AG04450 (cell line): ENCODE measurements at places on chromosomes 12 and 14.
A peak's percentile ranks its signal among the peaks of the same experiment; 100 is the strongest.

DNA sequence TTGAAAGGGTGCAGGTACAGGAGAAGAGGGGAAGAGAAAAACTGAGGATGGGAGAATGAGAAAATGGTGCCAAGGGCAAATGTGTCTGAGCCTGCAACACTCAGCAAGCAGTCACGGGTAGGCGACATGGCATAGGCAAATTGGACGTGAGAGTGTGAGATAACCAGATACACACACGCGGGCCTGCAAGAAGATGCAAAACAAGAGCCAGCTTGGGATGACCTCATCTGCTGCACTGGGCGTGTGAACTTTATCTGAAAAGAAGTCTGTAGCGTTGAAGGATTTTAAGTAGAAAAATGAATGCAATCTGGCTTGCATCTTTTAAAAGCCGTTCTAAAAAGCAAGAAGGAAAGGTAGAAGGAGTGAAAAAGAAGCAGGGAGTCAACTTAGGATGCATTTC is 160.4 kb downstream of the NTF3 start:
- DNase-seq = no peak

DNA sequence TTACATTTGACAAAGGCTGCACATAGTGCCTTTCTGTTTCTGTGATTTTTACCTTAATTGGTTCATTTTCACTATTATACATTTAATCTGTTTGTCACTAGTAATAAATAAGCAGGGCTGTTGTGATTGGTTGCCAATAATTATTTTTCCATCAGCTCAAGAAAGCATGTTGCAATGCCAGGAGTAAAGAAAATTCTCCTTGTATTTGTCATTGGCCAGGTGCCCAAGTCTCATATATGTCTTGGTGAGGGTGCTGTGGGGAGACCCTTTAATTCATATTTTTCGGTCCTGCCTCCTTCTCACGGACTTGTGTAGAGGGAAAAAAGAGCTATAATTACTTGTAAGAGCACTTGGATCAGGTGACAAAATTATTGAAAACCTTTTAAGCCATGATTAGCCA is 108.0 kb downstream of the KITLG start:
- DNase-seq = no peak

DNA sequence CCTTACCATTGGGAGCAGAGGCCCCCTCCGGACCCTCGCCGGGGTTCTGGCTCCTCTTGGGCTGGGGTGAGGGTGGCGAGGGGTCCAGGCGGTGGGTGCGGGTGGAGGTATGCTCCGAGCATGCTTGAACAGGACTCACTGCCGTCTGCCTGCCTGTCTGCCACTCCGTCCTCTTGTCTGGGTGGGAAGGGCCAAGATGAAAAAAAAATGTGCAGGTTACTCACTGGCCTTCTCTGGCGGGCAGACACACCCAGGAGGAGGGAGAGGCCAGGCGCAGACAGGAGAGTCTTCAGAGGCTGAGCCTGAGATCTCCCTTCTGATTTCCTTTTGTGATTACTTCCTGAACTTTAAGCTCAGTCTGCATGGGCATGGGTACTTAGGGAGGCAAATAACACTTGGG is 76.1 kb downstream of the STON2 start:
- DNase-seq = no peak

- DNase-seq = no peak
These were observed 88.4 kb downstream of the RPAP3 start for GRCh38 chr12:47617476-47617875.

DNA sequence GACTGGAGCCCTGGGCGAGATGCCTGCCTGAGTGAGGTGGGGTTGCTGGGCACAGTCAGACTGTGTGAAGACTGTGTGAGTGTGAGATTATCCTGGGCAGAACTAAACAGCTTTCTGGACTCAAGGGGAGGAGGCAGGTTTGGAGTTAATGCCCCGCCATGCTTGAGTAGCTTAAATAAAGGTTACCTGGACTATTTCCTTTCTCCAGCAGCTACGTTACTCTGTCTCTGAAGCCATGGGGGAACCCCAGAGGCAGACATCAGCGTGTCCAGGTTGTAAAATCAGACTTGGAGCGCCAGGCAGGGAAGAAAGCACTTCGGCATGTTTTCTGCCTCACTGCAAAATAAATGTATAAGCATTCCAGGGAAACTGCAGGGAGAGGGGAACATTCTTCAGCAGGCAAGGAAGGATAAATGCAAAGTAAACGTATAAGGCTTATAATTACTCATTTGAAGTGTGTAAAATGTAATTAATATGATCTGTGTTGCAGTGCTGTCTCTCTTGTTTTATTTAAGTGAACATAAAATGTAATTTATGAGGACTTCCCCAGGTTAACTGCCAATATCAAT is 129.7 kb downstream of the CHST11 start:
- no peak for DNase-seq

- DNase-seq = no peak
These were observed 233.3 kb upstream of the SFSWAP start for GRCh38 chr12:131477613-131478012.

- DNase-seq = no peak
These were observed 11.0 kb upstream of the BMP4 start for GRCh38 chr14:53967606-53968005.

DNA sequence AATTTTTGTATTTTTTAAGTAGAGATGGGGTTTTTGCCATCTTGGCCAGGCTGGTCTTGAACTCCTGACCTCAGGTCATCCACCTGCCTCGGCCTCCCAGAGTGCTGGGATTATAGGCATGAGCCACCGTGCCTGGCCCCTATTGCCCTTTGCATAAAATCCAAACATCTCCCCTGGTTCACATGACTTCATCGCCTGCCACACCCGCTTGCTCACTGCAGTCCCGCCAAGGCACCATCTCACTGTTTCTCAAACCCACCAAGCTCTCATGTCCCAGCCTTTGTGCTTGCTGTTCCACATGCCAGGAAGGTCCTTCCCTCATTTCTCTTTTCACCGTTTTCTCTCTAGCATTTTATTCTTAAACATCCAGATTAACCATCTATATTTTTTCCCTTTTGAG is 9.7 kb downstream of the RHOF start:
- no peak for DNase-seq

GRCh38 chr14:58738189-58738836 is 100.6 kb downstream of the DACT1 start:
- DNase-seq = peak; percentile 78

DNA sequence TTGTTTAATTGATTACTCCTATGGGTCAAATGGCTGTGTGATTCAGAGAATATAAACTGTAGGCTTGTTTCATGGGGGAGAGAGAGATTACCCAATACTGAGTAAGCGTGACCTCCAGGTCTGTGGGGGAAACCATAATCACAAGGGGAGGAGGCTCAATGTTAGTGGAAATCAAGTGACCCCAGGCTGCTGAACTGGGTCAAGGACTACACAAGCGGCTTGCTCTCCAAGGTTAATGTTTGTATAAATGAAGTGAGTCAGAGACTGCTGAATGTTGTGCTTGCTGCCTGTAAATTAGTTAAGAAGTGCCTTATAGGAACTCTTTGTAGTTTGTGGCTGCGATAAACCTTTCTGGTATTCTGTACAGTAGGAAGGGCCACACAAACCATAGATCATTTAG is 479.7 kb downstream of the AACS start:
- DNase-seq = no peak
